ENCODE measurements at places on chromosomes 6 and 20.

- no peak for DNase-seq
These were observed 65.3 kb downstream of the SESN1 start for GRCh38 chr6:109029313-109029712.

DNA sequence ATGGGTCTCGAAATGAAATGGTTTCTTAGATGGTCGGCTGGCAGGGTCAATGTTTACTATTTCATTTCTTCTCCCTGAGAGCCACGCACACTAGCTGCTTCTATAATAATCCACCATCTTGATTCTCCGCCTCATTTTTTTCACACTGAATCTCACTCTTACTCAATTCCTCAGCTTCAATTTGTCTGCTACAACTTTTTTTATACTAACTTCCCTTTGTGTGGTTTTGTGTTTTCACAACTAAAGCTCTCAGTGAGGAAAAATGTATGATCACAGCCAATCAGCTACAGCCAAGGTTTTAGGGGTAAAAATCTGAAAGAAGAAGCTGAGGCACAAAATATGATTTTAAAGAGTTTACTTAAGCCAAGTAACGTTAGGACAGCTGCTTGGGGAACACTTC, 1309.4 kb downstream of the EPHA7 start:
- DNase-seq, result no peak

DNA sequence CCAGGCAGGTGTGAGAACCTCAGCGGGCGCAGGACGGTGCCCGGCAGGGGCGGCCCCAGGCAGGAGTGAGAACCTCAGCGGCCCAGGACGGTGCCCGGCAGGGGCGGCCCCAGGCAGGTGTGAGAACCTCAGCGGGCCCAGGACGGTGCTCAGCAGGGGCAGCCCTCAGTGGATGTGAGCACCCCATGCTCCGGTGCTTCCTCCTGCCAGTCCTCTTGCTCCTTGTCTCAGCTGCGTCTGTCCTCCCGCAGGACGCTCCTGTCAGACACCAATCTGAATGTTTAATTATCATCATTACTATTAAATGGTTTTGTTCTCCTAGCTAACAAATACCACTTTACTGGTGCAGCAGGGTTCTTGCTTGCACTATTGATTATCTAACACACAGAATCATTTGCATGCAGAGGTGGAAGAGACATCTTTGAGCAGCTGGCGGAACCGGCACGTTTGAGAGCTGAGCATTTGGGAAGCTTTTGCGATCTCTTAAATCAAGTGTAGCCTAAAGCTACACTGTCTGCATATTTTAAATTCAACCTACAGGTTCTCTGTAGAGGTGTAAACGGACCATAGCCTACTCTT, 39.4 kb upstream of the DACT2 start:
- no peak for DNase-seq

DNA sequence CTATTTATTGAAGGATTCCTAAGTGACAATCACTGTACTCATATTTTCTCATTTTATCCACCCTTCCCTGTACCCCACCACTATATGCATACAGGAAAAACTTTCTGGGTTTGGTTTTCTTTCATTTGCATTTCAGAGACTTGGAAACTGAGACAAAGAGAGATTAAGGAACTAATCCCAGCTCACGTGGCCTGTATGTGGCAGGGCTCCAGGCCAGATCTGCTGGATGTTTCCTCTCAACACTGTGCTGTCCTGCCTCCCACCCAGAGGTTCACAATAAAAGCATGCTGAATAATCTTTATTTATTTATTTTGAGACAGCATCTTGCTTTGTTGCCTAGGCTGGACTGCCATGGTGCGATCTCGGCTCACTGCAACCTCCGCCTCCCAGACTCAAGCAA, 50.2 kb downstream of the CEP162 start:
- no peak for DNase-seq

- peak; percentile 97 for DNase-seq
These were observed 31.4 kb downstream of the COL11A2 start for GRCh38 chr6:33160728-33161344.

- no peak for DNase-seq
These were observed 318.9 kb downstream of the BTBD9 start for GRCh38 chr6:38320843-38321242.

GRCh38 chr6:52634211-52634610, 36.7 kb upstream of the TMEM14A start:
- DNase-seq, result no peak

DNA sequence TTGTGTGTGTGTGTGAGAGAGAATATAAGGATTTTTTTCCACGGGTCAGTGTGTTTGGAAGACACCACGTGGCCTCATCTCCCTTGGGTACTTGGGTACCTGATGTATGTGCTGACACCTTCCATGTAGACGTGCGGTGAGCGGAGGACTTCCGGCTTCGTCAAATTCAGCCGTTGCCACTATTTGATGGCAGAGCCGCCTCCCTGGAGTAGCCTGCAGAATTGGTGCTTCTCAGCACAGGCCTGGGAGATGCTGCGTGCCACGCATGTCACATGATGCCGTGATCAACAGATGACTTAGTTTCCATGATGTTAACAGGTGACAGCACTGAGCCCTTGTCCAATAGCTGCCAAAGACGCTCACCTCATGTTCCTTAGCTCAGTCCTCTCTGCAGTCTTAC, 69.4 kb downstream of the CDH4 start:
- no peak for DNase-seq

- peak; percentile 73 for DNase-seq
These were observed 19.6 kb upstream of the IL17F start for GRCh38 chr6:52263709-52264540.

GRCh38 chr6:163010145-163010544, 282.4 kb downstream of the PACRG start:
- no peak for DNase-seq

DNA sequence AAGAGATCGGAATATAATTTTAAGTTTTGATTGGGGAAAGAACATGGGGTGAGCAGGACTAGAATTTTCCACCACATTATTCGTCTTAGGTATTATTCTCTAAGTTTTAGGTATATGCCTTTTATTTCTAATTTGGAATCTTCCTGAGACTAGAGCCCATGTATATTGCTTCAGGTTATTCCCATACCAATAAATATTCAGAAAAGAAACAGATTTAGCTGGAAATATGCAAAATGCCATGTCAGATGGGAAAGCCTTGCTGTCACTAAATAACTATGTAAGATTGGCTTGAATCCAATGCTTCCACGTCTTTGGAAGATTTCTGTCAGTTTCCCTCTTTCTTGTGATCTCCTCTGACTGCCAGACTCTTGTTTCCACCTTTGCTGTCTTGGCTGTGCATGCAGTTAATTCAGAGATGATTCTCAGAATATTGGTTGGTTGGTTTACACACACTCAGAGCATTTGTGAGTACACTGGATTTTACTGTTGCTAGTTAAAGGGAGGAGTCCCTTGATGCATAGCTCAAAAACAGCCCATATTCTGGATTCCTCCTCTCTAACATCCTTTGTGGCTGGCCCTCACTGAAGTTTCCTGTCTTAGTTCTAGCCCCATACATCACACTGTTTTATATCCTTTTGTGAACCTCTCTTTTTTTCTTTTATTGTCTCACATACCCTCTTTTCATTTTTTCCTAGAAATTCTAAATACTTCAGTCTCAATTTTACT, 64.3 kb downstream of the GRM1 start:
- DNase-seq, result no peak

GRCh38 chr6:25682324-25682723, 30.3 kb downstream of the SCGN start:
- DNase-seq, result no peak

GRCh38 chr20:54043076-54043967, 27.1 kb downstream of the BCAS1 start:
- no peak for DNase-seq

GRCh38 chr20:18717062-18717461, 96.5 kb upstream of the SCP2D1 start:
- no peak for DNase-seq

- DNase-seq, result no peak
These were observed 8.7 kb downstream of the CHD6 start for GRCh38 chr20:41609474-41609873.

- no peak for DNase-seq
These were observed 27.0 kb upstream of the ZBP1 start for GRCh38 chr20:57647006-57647932.

DNA sequence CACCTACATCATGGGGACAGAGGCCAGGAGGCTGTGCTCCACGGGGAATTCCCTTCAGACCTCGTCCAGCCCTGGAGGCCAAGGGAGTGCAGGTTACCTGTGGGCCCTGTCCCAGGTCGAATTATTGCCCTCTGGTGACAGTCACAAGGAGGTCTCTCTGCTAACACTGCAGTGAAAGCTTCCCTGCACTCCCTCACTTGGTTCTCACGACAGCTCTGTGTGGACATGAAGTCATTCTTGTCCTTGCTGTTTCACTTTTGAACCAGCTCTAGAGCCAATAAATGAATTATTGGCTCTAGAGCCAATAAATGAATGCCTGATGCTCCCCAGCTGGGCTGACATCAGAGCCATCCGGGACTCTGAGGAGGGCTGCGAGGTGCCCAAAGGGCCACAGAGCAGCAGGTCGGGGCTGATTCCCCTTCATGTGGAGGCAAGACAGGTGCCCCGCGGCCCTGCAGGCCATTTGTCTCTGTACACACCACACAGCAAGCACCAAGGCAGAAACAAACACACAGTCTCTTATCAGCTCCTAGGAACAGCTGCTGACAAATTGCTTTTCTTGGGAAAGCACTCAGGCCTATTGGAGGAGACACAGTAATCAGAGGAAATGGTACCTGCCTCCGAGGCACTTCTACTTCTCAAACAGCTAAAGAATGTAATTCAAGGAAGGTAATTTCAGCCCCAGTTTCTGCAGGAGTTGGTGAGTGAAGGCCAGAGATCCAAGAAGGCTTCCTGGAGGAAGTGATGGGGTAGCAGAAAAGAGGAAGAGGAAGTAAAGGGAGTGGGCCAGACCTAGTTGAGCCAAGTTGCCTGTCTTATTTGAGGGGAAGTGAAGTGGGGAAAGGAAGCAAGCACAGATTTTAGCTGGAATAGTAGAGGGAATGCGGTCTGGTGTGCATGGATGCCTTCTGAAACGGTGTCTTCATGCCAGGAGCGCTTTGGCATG, 27.5 kb upstream of the TBXT start:
- no peak for DNase-seq

- DNase-seq, result no peak
These were observed 145.9 kb downstream of the SYCP2 start for GRCh38 chr20:59787538-59787890.

DNA sequence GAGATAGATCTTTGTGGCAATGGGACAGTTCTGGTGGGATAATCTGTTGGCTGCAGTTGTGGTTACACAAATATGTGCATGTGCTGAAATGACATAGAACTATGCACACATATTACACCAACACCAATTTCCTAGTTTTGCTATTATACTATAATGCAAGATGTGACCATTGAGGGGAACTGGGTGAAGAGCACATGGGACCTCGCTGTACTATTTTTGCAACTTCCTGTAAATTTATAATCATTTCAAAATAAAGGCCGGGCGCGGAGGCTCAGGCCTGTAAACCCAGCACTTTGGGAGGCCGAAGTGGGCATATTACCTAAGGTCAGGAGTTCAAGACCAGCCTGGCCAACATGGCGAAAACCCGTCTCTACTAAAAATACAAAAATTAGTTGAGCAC, 8.7 kb downstream of the ARMC12 start:
- DNase-seq, result no peak

GRCh38 chr6:3776881-3777507, 25.5 kb upstream of the PXDC1 start:
- no peak for DNase-seq

DNA sequence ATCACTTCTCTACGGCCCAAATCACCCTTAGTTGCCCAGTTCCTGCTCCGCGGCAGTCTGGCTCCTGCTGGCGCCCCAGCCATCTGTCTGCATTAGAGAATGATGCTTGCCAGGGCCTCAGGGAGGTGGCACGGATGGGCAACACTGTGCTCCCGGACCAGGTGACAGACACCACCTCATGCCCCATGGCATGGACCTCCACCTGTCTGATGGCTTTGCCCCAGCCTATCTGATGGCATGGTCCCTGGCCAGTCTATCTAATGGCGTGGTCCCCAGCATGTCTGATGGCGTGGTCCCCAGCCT, 18.8 kb upstream of the MRGBP start:
- no peak for DNase-seq

DNA sequence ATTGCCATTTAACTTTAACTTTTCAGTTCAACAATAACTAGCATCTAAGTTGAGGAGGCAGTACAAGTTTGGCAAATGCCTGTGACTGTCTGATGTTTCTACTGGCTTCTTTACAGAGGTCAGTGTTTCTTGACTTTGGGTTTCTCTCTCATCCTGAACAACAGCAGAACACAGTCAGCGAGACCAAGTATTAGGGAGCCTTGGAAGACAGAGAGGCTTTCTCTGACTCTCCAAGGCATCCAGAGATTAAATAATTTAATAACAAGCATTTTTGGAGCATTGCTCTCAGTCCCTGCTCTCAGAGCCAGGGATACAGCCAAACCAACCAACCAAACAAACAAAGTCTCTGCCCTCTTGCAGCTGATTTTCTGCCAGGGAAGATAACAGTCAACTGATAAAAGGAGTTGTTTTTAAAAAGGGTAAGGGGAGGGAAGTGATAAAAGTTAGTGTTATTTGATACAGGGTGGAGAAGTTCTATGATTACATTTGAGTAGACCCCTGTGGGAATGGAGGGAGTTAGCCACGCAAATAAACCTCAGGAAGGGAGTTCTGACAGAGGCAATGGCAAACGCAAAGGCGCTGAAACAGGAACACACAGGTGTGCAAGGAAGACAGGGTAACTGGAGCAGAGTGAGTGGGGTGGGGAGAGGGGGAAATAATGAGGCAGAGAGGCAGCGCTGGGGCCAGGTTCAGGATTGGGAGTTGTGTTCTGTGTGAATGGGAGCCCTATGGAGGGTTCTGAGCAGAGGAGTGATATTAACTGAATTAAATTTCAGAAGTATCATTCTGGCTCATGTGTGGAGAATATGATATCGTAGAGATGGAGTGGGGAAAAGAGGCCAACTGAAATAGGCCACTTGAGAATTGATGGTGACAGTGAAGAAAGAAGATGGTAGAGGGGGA, 55.2 kb downstream of the SEL1L2 start:
- no peak for DNase-seq

- DNase-seq, result no peak
These were observed 233.9 kb downstream of the RFPL4B start for GRCh38 chr6:112581015-112581414.

DNA sequence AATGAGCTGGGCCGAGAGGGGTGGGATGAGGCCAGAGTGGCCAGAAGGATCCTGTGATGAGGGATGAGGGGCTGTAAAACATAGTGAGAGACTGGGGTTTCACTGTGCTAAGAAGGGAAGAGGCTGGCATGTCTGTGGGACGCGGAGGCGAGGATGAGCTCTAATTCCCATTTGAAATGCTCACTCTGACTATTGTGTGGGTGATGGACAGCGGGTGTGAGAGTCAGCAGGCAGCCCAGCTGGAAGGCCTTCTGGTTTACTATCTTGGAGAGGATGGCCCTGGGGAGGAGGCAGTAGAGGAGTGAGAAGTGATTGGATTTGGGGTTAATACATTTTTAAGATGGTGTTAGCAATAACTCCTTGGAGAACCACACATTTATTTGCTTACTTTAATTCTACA, 9.5 kb upstream of the MICA start:
- DNase-seq, result no peak

- DNase-seq, result peak; percentile 90
These were observed 79.4 kb upstream of the SCAF8 start for GRCh38 chr6:154653853-154654252.

GRCh38 chr6:162773996-162774395, 46.2 kb downstream of the PACRG start:
- no peak for DNase-seq
